NCI-H1048 (cell line): ENCODE measurements at places on chromosomes 2 and 18.

- no peak for DNase-seq
Observed at GRCh38 chr2:237195396-237196120, 109.9 kb downstream of the COPS8 start.

DNA sequence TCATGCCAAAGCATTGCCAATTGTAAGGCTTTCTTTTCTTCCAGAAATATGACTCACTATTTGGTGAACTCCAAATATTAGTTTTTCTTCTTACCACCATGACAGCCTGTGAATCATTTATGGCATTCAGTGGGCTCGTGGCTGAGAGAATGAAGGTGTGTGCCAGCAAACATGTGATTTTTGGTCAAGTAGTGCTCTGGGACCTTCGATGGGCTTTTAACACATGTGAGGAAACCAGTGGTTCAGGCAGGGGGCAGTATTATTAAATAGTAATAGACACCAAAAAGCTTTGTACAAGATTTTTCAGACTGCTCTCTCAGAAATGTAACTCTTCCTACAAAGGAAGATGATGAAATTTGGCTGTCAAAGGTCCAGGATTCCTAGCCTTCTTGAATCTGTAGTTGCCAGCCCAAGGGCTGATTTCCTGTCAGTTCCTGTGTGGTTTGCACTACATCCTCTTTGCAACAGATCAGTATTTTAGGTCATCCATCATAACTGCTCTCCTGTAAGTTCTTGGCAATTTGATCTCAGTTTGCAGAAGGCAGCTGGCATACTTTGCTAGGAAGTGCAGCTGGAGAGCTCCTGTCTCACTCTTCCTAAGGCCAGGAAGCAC, 64.3 kb downstream of the BABAM2 start:
- DNase-seq: no peak

DNA sequence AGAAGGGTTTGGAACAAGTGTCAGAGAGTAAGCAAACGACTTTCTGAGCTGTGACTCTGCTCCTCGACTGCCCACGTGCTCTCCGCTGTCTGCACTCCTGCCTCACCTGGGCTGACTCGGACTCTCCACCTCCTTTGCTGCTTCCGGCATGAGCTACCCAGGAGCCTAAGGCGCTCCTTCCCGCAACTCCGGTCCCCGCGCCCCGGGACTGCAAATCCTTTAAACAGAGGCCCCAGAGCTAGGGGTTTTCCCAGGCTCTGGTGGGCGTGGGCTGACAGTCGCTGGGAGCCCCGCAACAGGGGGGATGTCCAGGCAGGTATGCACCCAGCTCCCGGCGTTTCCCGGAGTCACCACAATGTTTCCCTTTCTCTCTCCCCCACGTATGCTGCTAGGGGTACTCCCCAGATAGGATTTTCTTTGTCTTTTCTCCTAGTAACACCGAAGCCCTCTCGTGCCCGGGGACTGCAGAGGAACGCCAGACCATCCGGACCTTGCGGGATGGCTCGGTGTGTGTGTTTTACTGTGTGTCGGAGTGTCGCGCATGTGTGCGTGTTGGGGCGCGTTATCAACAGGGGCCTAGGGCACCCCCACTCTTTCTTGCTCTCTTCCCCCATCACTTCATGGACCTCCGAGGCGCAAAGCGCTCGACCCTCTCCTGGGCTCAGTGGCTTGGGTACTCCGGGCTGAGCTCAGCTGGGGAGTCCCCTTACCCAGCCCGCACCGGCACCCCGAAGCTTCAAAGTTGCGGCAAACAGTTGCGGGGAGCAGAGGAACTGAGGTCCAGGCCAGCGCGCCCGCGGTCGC, 691 bp upstream of the THSD7B start:
- no peak for DNase-seq

GRCh38 chr2:3112131-3112530, 265.5 kb downstream of the EIPR1 start:
- DNase-seq: no peak

- no peak for DNase-seq
Observed at GRCh38 chr2:179422037-179422643, 157.5 kb upstream of the SESTD1 start.

- DNase-seq: no peak
Observed at GRCh38 chr2:207865210-207865609, 95.5 kb upstream of the FZD5 start.

- no peak for DNase-seq
Observed at GRCh38 chr2:28291811-28292440, 100.7 kb upstream of the FOSL2 start.
